Activated T-helper 17 cell treated with anti-CD3 and anti-CD28 coated beads, Interleukin-2, amount 50 U/mL, for 72 hours (primary cell): ENCODE measurements at places on chromosomes 5 and 9. TPM values are rescaled to one million over a fixed set of nuclear protein-coding genes. Genes with fewer than 3 reads are reported as not detected.

CDX1 gene
- not detected for total RNA-seq

CDC20B gene
- not detected for total RNA-seq

TNPO1 gene
- 61.7 TPM for total RNA-seq

IL13 gene
- total RNA-seq: 2.4 TPM

C9orf50 gene
- not detected for total RNA-seq

GDA gene
- total RNA-seq: not detected

NPR3 gene
- total RNA-seq: 0.09 TPM

PCDHB2 gene
- total RNA-seq: 0.24 TPM

GABRB2 gene
- not detected for total RNA-seq

SVEP1 gene
- total RNA-seq: 0.13 TPM

HAVCR1 gene
- 1.5 TPM for total RNA-seq

CBY3 gene
- not detected for total RNA-seq

COL15A1 gene
- 0.82 TPM for total RNA-seq

GRXCR2 gene
- total RNA-seq: not detected

IFNA13 gene
- not detected for total RNA-seq

TUT7 gene
- total RNA-seq: 79.0 TPM

PCDHGA7 gene
- total RNA-seq: 0.06 TPM

SLC6A7 gene
- not detected for total RNA-seq

PCDHGB4 gene
- 0.06 TPM for total RNA-seq

PCDHA7 gene
- total RNA-seq: not detected

GFPT2 gene
- 0.11 TPM for total RNA-seq

ARHGEF28 gene
- 0.16 TPM for total RNA-seq

GDNF gene
- total RNA-seq: not detected

IFNB1 gene
- not detected for total RNA-seq

DHFR gene
- total RNA-seq: 71.9 TPM

SNX24 gene
- 9.5 TPM for total RNA-seq

PDCD1LG2 gene
- total RNA-seq: 1.2 TPM

SIGMAR1 gene
- total RNA-seq: 75.3 TPM

BOD1 gene
- total RNA-seq: 23.1 TPM

TEX48 gene
- 0.42 TPM for total RNA-seq

CLIC3 gene
- 0.26 TPM for total RNA-seq

UGCG gene
- 15.1 TPM for total RNA-seq

SLC6A19 gene
- not detected for total RNA-seq

PCAT7 gene
- total RNA-seq: not detected

OSMR gene
- 0.26 TPM for total RNA-seq

CARD6 gene
- total RNA-seq: 4.8 TPM

TMEM215 gene
- not detected for total RNA-seq

ANKH gene
- total RNA-seq: 101 TPM

CYSRT1 gene
- 0.40 TPM for total RNA-seq
